Activated T-cell treated with anti-CD3 and anti-CD28 coated beads, Interleukin-2, amount 50 U/mL, for 72 hours (primary cell): ENCODE measurements at places on chromosomes 7 and 10.
A peak's percentile ranks its signal among the peaks of the same experiment; 100 is the strongest.

DNA sequence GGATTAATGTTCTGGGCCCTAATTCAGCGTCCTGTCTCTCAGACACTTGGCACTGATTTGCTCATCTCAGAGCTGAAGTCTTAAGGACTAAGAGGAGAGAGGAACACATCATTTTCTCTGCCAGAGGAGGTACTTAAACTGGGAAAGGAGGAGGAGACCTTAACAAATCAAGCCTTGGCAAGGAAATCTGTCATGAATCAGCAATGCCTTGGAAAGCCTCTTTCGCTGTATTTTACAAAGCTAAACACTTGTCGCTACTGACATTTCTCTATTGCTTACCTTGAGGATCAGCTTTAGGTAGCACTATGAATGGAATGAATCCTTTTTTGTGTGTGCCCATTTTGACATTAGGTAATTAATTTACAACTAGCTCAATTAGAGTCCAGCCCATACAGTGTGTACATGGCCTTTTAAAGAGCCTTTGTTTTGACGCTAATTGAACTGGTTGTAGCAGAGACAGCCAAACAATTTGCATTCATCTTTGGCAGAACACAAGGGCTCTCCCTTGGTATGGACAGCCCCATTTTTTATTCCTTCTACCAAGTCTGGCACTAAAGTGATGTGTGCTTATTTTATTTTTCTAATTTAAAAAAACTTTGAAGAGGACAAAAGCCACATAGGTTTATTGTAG, 37.4 kb downstream of the AUTS2 start:
- DNase-seq, result no peak

DNA sequence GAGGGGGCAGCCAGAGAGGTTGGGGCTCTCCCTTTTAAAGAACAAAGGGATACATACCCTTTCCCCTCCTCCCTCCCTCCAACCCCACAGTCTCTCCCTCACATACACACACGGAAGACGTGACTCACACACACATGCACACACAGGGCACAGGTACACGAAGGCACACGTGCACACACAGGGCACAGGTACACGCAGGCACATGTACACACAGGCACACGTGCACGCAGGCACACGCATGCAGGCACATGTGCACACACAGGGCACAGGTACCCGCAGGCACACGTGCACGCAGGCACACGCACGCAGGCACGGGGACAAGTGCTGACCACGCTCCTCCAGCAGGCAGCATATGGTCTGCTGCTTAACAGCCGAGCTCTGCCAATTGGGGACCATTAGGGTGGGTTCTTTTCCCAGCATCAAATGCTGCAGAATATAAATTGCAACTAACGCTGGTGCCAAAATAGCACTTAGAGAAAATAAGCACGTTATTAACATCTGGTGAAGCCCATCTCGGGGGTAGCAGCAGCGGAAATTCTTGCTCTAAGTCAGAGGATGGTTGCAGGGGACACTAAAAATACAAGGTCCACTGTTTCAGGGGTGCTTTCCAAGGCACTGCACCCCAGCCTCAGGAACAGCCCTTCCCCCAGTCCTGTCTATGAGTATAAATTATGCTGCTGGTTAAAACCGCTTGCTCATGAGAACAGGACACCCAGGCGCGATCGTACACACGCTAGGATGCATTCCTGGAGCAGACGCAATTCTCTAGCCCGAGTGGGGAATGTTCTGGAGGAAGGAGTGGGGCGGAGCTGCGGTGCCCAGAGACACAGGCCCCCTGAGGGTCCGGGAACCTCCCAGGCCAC, 55.2 kb upstream of the TNRC18 start:
- no peak for DNase-seq

DNA sequence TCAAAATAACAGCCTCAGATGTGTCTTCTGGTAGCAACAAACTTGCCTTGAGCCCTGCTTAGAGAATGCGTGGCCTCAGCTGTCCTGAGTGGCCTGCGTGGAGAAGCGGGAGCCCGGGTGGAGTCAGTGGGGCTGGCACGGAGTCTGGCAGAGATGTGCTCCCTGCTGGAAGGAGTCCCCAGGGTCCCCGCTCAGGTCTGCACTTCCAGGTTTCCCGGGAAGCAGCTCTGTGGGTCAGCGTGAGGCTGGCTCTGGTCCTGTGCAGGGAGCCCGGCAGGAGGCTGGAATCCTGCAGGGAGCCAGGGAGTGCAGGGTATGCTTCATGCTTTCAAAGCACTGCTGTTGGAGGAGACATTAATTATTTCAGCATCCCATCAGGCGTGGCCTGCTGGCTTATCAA, 10.1 kb downstream of the CPSF4 start:
- DNase-seq, result no peak

DNA sequence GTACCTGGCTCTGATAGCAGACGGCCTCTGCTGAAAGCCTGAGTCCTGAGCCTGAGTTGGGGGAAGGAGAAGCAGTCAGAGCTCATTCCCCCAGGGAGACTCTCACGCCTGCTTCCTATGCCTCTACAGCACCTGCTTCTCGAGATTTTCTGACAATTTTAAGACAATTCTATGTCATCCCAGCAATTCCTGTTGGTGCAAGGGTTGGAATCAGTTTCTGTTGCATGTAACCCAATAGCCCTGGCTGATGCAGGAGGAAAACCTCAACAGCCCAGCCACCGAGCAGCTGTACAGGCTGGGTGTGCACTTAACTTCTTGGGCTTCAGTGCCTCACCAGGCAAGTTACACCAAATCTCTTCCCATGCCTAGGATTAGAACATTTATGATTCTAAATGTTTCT, 134.7 kb downstream of the GLI3 start:
- DNase-seq, result no peak

- DNase-seq, result peak; percentile 73
These were observed 652 bp downstream of the KAZALD1 start for GRCh38 chr10:101062232-101063049.

DNA sequence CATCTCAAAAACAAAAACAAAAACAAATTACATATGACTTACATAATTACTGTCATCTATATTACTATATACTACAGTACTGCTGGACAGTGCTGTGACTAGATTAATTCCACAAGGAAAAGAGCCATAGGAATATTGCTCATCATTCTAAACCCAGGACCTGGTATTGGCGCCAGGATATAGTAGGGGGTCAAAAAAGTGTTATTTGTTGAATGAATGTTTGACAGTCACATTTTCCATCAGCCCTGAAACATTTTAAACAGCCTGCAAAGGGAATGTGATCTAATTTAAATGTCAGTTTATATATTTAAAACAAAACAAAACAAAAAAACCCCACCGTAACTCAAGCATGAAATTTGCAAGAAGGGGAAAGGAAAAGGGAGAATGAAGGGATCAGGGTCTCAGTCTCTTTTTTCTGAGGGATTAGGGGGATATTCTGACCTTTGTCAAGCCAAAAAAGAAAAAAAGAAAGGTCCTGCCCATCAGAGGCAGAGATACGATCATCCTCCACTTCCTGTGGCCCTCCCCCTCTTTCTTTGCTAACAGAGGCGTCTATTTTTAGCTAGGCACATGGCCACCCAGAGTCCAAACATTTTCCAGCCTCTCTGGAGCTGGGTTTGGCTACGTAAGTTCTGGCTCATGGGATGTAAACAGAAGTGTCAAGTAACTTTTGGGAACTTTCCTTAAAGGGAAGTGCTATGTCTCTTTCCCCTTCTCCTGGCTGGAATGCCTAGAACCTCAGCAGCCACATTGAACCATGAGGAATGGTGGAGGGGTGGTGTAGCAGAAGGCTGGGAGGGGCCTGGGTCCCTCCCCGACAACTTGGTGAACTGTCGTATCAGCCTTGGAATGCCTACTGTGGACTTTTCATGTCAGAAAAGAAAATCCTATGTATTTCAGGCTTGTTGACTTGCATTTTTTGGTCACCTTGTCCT, 44.6 kb upstream of the DLG5 start:
- DNase-seq, result no peak

GRCh38 chr7:129609666-129610065, 1.9 kb upstream of the NRF1 start:
- DNase-seq, result no peak

DNA sequence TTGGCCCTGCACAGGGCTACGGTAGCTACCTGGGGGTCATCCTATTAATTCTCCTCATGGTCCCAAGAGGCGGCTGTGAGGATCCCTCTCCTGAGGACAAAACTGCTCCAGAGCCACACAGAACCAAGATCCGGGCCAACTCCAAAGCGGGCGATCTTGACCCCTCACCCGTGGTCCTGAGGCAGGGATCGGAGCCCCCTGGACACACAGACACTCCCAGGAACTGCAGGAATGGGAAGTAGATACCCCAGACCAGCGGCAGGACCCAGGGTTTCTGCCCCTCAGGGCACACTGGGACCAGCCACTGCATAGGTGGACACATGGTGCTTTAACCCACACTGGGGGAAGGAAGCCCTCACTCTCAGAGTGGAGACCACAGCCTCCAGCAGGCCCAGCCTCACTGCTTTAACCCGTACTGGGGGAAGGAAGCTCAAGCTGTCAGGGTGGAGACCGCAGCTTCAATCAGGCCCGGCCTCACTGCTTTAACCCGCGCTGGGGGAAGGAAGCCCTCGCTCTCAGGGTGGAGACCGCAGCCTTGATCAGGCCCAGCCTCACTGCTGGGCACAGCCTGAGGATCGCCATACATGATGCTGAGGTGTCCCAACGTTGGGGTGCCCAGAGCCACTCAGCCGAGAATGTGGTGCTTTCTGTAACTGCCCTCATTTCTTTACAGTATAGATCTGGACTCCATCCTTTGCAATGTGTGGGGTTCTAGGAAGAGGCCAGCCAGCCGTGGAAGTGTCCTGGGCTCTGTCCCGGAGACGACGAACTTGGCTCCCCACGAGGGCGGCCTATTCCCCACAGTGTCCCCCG, 60.1 kb downstream of the DIP2C start:
- DNase-seq, result no peak

DNA sequence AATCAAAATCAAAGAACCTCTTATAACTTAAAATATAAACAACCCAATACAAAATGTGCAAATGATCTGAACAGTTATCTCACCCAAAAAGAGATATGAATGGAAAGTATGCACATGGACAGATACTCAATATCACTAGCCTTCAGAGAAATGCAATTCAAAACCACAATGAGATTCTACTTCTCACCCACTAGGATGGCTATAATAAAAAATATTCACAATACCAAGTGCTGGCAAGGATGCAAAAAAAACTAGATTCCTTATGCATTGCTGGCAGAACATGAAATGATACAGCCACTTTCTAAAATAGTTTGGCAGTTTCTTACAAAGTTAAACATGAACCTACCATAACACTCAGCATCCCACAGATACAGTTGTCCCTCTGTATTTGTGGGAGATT, 130.1 kb upstream of the LRRN3 start:
- DNase-seq, result no peak

DNA sequence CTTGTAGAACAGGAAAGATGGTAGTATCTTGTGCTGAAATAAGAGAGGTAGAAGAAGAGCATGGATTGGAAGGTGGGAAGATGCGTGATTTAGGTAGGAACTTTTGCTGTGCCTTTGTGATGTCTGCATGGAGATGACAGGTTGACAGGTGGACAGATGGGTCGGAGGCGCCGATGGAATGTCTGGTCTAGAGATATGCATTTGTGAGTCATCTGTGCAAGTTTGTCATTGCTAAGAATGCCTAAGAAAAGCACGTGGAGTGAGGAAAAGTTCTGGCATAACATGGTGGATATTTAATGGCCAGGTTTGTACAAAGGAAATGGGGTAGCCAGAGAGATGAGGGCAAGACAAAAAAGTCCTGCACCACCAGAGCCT, 76.0 kb upstream of the ARMC3 start:
- no peak for DNase-seq
